ENCODE measurements at places on chromosomes 6 and 20.

GRCh38 chr20:14877301-14878028 lies 540.1 kb upstream of the FLRT3 start:
- no peak for DNase-seq

DNA sequence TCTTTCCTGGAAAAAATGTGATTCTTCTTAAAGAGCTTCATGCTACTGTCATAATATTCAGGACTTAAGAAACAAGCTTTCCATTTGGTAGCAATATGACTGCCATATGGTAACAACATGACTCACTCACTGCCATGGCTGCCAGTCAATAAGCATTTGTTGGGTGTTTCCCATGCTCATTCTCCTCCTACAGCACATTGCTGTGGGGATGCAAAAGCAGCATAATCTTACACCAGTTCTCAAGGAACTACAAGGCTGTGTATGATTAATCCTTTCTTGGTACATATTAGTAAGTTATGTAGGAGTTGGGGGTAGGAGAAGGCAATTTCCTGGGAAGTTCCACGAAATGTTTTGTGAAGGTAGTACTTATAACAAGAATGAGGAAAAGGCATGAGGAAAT lies 76.7 kb downstream of the CEP162 start:
- DNase-seq: no peak

- DNase-seq: no peak
These were observed 135.9 kb upstream of the FUT9 start for GRCh38 chr6:95879856-95880255.

DNA sequence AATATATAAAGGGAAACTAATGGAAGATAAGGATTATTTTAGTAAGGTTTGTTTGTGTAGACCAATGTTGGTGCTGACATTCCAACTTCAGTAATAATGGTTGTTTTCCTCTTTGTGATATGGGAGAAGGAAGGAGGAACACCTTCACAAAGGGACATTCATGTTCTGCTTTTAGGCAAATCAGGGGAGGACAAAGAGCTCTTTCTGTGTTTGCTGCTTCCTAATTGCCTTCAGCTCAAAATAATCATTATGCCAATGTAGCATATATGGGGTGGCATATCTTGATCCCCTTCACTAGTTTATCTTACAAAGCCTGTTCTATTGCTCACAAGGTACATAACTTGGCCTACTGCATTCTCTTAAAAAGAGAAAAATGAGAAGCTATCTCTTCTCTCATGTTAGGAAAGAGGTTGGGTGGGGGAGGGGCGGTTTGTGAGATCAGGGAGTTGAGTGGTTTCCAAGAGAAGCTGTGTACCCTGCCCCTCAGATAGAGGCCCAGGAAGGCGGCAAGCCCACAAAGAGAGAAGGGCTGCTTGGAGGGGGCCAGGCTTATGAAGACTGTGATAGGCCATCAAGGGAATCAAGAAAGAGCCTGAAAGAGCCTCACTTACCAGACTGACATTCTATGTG lies 4.7 kb upstream of the ADGRG6 start:
- no peak for DNase-seq

GRCh38 chr6:42136508-42137193 lies 5.8 kb downstream of the C6orf132 start:
- no peak for DNase-seq

DNA sequence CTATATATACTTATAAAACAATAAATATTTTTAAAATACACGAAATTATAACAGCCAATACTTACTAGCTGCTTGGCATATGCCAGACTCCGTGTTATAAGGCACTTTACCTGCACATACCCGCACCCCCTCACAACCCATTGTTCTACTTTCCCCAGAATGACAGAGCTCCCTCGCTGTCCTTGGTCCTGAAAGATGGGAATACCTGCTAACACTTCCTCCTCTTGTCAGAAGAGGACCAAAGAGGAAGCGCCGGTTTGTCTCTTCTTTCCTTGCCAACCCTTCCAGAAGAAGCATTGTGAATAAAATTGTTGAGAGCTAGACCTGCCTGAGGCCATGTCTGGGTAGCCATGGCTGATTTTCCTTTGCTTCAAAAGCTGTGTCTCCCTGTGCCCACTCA lies 149.3 kb downstream of the PTPRT start:
- no peak for DNase-seq

DNA sequence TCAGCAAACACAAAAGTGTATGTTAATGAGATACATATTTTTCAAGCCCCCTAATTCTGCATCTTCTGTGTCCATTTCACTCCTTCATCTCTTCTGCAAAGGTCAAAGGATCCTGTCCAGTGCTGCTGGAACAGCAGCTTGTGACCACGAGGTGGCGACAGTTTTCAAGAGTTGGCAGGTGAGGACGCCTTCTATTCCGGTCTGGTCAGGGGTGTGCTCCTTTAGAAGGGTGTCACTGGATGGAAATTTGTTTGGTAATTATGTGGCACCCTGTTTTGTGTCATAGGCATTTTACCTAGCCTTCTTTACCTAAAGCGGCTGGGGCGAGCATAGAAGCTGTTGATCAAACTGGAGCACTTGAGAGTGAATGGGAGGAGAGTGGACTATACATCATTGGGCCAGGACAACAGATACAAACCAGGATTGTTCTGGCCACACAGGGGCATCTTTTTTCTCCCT lies 32.9 kb upstream of the ERVFRD-1 start:
- DNase-seq: peak; percentile 45

GRCh38 chr20:46342451-46343347 lies 34.4 kb upstream of the CDH22 start:
- DNase-seq: no peak

- DNase-seq: no peak
These were observed 66.6 kb downstream of the GRM1 start for GRCh38 chr6:146095481-146095880.

GRCh38 chr20:46311039-46311650 lies 2.8 kb upstream of the CDH22 start:
- no peak for DNase-seq

DNA sequence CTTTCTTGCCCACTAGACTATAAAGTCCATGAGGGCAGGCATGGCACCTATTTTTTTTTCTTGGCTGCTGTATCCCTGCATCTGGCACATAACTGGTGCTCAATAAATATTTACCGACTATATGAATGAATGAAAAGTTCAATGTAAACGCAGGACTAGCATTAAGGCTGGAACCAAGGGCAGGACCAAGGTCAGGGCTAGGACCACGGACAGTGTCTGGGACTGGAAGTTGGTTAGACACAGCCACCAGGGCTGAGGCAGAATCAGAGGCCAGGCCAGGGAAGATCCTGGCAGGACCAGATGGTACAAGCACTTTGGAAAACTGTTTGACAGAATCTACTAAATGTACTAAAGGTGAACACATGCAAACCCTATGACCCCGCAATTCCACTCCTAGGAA lies 3.7 kb downstream of the TNXB start:
- DNase-seq: no peak

DNA sequence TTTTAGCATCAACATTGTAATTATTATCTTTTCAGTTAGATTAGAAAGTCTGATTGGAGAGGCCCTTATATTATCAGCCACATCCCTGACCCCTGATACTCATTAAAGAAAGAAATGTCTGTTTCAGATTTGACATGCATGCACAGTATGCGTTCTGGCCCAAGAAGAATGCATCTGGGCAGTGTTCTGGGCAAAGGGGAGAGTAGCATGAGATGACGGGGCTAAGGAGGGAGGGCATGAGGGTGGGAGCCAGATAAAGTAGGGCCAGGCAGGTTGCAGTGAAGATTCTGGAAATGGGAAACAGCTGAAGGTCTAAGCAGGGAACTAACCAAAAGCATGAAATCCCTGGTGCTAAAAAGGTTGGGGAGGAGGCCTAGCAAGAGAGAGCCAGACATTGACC lies 7.3 kb downstream of the SAYSD1 start:
- DNase-seq: no peak

DNA sequence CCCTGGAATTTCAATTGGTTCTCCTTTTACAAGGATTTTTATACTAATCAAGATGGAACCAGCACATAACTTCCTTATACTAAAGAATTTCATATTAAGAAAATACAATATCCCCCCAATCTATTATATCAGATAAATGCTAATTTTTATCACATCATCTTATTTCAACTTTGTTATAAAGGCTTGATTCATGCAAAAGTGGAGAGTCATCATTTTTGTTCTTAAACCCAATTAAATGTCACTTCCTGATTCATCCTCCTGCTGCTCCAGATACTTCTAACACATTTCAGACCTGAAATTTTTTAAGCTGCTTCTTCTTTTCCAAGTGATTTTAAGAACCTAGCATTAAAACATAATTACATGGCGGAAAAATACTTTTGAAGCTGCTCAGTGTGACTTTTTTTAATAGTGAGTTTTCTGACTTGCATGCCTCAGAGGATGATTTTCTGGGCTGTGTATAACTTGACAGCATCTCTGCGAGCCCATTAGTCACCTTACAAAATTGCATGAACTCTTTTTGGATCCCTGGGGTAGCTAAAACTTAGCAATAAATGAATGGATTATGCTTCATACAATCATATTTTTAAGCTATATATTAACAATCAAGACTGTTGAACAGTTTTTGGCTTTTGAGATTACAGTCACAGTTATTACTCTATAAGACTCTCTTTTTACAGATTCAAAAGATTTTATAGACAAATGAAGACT lies 134.1 kb downstream of the ELOVL4 start:
- no peak for DNase-seq

DNA sequence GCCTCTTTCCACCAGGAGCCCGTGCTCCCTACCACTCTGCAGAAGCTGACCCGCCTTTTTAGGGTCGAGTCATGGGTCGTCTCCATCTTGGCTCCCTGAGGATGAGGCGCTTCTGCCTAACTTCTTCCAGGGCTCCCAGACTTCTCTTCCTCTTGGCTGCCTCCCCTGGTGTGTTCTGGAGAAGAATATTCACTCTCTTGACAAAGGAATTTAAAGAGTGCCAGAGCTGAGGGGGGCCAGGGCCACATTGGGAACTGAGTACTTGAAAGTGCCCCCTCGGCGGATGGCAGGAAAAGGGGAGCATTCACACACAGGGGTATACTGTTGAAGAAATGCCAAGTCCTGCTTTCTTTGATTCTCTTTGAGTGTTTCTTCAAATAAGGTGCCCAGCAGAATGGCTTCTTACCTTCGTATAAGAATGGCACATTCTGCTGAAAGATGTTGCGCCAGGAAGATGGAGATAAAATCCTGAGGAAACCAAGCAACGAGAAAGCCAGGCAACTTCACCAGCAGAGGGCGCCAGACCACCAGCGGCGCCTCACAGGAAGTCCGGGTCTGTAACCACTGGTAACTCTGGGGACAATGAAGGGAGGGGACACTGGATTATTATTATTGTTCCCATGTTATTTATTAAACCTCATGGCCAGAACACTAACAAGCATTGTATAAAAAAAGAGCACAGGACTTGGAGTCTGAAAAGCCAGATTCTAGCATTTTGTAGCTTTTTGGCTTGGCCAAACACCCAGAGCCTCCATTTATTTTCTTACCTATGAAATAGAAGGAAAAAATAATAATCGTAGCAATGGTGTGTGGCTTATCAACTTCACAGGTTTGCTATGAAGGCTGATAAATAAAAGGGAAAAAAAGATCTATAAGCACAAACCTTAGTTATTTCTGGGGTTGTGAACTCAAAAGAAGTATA lies 176.7 kb downstream of the HACE1 start:
- no peak for DNase-seq

- DNase-seq: no peak
These were observed 5.9 kb upstream of the NQO2 start for GRCh38 chr6:2993755-2994317.

- no peak for DNase-seq
These were observed 90.3 kb downstream of the BCAS1 start for GRCh38 chr20:53980031-53980465.

GRCh38 chr20:32368925-32369324 lies 10.8 kb downstream of the ASXL1 start:
- DNase-seq: no peak

DNA sequence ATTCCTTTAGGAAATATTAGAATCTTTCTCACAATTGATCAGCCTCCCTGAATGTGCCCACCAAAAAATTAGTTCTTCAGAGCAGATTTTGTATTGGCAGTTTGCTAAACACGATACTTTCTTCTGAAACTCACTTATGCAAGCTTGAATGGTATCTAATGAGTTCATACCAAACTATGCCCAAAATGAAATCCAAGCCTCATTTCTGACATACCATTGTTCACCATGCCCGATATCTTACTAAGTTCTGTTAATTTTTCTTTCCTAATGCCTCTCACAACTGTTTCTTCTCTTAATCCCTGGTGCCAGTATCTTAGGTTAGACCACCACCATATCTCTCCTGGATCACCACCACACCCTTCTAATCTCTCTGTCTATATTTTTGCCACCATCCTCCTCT lies 755.9 kb downstream of the KIF16B start:
- no peak for DNase-seq
